Caco-2 (cell line): ENCODE measurements at places on chromosomes 12 and 14.

- DNase-seq: peak; percentile 2
Observed at GRCh38 chr12:126974779-126975178, 1292.2 kb upstream of the TMEM132C start.

DNA sequence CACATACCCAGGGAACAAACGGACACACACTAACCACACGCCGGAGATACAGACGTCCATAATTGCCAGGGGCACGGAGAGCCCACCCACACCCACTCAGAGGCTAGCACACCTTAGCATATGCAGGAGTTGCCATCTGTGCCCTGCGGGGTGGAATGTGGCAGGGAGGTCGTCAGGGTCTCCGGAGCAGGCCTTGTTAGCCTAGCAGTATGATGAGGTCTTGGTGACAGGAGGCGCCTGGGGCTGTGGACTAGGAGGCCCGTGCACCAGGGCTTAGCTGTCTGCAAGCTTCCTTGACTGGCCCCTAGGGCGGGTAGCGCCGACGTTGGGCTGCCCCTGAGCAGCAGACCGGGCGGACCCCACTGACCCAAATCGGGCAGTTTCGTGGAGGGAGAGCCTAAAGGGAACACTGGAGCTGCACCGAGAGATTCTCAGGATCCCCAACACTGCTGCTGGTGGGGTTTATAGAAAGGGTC lies 10.0 kb downstream of the STAC3 start:
- no peak for DNase-seq

- no peak for DNase-seq
Observed at GRCh38 chr12:43826681-43827080, 9.2 kb upstream of the TMEM117 start.

DNA sequence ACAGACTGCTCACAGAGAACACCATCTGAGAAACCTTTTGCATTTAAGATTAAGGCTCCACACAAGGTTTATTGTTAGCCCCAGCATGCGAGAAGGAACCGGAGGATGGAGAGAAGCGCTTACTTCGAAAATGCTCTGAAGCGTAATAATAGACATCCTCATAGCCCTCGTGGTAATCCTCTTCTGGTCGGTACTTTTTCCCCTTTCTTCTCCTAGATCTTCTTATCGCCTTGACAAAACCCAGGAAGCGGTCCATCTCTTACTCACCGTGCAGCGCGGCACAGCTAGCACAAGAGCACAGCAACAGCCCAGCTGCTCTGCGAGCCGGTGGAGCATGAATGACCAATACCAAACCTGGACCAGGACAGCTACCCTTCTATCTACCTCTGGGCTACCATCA lies 125.1 kb upstream of the GRIP1 start:
- DNase-seq: no peak

- peak; percentile 30 for DNase-seq
Observed at GRCh38 chr12:115223991-115224390, 540.0 kb upstream of the TBX3 start.

- DNase-seq: no peak
Observed at GRCh38 chr12:33752854-33753253, 269.4 kb upstream of the ALG10 start.

- DNase-seq: no peak
Observed at GRCh38 chr14:55756078-55756477, 176.1 kb downstream of the KTN1 start.

GRCh38 chr12:4135919-4136605 lies 137.5 kb upstream of the CCND2 start:
- no peak for DNase-seq

DNA sequence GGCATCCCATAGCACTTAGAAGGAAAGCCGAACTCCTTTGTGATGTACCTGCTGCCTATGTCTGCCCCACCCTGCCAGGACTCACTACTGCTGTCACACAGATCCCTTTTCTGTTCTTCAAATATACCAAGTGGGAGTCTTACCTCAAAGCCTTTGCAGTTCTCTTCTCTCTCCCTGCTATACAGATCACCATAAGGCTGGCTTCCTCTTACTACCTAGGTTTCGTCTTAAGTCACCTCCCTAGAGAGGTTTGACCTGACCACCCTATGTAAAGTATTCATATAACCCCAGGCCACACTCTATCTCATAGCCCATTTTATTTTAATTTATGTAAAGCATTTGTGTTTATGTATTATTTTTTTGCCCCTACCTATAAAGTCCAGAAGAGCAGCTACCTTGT lies 117.6 kb downstream of the CRADD start:
- DNase-seq: no peak

- DNase-seq: no peak
Observed at GRCh38 chr12:21786041-21786531, 11.6 kb upstream of the KCNJ8 start.

DNA sequence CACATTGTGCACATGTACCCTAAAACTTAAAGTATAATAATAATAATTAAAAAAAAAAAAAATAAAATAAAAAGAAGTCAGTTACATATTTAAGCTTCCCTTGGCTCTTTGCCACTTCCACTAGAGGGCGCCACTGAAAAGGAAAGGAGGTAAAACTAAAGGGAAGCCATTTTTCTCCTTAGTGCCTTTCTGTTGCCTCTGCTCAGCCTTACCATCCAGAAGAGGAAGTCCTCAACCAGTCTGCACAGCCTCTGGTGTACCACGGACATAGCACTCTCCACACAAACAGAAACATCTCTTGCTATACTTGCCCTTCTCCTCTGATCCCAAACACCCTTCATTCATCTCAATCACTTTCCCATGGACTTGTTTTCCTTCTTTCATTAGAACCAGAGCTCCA lies 169.0 kb upstream of the EEA1 start:
- peak; percentile 55 for DNase-seq
